ENCODE measurements at places on chromosomes 12 and 14.

- DNase-seq = no peak
Measured at GRCh38 chr12:124661341-124661740, 93.9 kb upstream of the NCOR2 start.

- no peak for DNase-seq
Measured at GRCh38 chr14:86826661-86827060, 1166.3 kb downstream of the GALC start.

DNA sequence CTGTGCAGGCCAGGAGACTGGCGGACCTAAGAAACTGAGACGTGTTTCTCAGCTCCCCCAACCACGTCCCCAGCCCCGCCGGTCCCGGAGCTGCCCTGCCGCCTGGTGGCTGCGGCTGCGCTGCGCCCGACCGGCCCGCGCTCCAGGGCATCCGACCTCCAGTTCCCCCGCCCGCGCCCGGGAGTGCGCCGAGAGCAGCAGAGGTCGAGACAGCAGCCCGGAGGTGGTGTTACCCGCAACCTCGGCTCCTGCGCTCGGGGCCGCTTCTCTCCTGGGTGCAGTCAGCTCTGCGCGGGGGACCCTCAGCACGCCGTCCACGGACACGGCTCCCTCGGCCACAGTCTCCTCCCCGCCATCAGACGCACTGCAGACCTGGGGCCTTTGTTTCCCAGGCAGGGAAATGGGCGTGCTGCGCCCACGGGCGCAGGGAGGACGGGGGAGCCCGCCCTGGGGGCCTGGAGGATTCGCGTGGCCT lies 21.6 kb upstream of the GPR132 start:
- DNase-seq = peak; percentile 75

DNA sequence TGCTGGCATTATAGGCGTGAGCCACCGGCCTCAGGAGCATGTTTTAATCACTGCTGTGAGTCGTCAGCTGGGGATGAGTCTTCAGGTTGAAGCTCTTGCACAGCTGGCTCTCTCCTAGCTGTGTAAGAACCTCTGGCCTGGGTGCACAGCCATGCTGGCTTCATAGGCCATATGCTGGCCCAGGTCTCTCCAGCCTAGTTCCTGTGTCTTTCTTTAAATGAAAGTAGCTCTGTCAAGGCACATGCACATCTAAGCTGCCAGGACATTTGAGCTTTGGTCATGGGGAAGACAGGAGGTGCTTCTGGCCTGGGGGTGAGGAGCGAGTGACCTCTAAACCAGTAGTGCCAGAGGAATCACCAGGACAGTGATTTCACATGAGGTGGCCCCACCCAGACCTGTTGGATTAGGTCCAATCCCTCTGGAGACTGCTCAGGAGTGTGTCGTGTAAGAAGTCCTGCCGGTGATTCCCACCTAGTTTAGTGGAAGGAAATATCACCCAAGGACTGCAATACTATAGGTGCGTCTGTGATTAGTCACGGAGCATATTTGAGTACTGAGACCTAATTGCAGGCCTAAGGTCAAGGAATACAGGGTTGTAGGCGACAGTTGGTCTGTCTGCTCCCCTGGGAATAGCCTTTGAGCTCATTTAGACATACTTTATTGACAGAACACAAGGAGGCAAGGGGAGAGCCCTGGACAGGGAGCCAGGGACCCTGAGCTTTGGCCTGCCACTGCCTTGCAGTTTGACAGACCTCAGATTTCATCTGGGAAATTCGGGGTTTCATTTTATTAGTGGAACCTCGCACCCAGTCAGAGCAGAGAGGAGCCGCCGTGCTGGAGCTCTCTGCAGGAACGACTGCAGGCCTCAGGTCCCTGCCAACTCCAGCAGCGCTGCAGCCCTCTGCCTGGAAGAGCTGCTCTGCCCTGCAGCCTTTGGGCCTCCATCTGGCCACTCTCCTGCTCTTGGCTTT lies 67.0 kb downstream of the ANKRD9 start:
- no peak for DNase-seq

- DNase-seq = no peak
Measured at GRCh38 chr12:116043659-116044535, 233.6 kb downstream of the MED13L start.

DNA sequence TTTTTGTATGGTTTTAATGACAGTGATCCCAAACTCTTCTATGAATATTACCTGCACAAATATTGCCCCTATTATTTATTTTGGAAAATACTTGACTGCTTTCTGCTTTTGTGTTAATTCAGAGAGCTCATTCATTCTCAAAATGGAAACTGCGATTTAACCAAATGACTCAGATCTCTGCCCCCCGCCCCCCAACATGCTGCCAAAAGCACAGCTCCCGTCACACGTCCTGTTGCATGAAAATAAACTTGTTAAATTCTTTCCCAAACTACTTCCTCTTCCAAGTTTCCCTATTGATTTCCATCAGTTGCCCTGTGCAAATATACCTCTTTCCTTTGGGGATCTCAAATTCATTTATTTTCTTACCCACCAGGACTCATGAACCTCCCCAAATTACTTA lies 18.0 kb upstream of the NRDE2 start:
- DNase-seq = no peak

GRCh38 chr14:55433880-55434804 lies 6.3 kb downstream of the TBPL2 start:
- DNase-seq = no peak

DNA sequence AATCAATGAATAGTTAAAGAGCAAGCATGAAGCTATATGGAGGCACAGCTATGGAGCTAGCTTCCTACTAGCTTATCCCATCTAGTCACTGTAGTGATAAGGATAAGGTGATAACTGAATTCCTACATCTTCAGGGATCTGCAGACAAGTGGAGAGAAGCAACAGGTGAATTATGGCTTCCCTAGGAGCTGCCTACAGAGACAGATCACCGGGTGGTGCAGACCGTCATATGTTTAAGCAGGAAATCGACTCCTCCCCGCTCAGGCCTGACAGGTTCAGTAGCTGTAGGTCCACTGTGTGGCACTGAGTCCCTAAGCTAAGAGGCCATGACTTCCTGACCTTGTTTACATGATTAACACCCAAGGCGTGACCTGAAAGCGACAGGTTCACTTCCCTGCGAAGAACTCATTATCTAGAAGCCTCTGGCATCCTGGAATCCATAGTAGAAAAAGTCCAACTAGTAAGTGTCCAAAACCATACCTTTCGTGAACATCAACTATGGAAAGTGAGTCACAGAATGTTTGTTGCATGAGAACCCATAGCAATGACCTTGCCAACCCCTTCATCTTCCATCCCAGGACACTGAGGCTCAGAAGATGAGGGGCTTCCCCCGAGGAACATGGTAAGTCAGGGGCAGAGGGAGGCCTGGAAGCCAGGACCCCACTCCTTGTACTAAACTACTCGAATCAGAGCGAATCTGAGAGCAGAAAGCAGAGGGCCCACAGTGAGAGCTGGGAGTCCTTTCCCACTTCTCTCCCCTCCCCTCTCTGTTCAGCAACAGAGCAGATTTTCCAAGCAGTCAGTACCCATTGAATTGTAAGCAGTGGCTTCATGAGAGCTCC lies 75.4 kb upstream of the CCND2 start:
- DNase-seq = no peak

GRCh38 chr14:35368583-35369392 lies 35.8 kb downstream of the NFKBIA start:
- no peak for DNase-seq

DNA sequence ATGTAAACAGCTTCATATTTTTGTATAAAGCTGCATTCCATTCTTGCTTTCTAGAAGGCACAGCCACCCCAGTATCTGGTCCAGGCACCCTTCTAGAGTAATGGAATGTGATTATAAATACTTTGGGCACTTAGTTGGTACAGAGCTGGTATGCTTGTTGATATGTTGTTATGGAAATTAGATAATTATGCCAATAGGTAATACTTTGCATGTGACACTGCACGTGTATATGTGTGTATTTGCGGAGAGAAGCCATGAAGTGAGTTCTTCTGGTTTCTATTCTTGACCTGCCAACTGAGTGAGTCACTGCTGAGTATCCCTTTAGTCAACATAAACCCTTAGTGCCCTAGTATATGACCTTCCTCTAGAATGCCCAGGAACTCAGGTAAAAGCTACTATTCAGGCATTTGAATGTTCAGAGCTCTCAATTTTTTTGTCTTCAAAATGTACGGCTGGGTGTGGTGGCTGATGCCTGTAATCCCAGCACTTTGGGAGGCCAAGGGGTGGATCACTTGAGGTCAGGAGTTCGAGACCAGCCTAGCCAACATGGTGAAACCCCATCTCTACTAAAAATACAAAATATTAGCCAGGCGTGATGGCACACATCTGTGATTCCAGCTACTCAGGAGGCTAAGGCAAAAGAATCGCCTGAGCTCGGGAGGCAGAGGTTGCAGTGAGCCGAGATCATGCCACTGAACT lies 6.2 kb upstream of the TCP11L2 start:
- no peak for DNase-seq

DNA sequence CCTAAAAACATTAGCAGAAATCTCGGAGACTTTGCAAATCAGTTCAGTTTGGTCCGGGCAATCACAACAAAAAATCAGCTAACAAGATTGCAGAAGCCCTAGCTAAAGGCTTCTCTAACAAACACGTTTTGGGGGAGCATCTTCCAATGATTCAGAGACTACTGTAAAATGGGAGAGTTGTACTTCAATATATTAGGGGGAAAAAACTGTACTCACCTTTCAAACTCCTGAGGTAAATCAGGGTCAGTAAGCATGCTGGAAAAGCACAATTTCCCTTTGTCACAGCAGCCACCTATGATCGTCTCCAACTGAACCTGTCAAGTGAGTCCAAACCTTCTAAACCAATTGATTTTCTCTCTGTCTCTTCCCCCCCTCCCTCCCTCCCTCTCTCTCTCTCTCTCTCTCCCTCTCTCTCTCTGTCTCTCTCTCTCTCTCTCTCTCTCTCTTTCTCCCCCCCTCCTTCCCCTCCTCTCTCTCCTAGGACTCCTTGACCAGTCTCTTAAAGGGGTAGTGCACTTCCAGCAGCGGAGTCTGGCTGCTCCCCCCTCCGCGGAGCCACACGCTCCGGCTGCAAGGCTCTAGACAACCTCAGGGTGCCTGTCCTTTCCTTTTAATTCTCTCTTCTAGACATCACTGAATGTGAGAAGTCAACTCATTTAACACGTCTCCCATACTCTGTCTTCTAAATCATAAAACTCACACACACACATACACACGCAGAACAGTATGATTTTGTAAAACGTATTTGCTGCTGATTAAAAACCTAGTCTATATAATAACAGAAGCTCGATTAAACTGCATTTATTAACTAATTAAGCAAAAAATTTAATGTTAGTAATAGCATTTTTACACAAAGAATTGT lies at the start of gene SOX5:
Gene SOX5, minus strand, starts transcription at position 323 of the 862 bp plus-strand sequence. Its CDS starts 69 bp downstream, at position 254.
- DNase-seq = no peak

DNA sequence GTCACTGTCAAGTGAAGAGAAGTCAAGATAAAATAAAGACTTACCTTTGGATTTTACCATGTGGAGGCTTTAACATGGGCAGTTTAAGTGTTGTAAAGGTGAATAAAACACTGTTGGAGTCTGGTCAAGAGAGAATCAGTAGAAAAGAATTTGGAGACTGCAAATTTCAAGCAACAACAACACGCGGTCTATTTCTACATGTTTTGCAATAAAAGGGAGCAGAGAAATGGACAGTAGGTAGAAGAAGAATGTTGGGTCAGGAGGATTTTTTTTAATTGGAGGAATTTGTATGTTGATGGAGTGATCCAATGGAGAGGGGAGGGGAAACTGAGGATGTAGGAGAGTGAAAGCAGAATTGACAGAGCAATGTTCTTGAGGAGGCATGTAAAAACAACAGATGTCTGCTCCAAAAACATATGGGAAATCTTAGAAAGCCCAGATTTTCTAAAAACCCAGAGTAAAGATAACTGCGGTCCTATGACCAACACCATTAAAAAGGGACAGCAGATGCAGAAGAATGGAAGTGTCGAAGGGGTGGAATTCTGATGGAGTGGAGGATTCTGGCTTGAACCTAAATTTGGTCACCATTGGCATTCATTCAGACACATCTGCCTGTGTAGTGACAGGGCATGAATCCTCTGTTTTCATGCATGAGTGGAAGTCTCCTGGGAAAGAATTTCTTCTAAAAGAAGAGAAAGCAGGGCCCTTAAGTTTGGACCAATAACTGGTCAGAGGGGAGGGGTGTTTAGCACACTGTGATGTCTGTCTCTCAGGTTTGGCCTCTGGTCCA lies 68.0 kb upstream of the OSBPL8 start:
- no peak for DNase-seq

DNA sequence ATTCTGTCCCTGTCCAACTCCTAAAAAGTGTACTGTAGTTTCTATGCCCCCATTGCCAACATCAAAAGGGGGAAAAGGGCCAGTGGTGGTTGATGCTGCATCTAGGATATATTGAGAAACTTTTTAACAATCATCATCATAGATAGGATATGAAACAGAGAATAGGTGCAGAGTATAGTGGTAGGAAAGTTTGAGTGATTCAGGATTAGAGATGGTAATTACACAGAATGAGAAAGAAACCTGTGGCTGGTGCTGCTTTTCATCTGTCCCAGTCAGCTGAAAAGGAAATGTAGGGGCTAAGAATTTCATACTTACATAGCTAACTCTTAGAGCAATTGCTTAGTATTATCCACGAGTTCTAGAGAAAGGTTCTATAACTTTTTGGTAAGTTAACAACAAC lies 67.6 kb downstream of the GTF2A1 start:
- no peak for DNase-seq

DNA sequence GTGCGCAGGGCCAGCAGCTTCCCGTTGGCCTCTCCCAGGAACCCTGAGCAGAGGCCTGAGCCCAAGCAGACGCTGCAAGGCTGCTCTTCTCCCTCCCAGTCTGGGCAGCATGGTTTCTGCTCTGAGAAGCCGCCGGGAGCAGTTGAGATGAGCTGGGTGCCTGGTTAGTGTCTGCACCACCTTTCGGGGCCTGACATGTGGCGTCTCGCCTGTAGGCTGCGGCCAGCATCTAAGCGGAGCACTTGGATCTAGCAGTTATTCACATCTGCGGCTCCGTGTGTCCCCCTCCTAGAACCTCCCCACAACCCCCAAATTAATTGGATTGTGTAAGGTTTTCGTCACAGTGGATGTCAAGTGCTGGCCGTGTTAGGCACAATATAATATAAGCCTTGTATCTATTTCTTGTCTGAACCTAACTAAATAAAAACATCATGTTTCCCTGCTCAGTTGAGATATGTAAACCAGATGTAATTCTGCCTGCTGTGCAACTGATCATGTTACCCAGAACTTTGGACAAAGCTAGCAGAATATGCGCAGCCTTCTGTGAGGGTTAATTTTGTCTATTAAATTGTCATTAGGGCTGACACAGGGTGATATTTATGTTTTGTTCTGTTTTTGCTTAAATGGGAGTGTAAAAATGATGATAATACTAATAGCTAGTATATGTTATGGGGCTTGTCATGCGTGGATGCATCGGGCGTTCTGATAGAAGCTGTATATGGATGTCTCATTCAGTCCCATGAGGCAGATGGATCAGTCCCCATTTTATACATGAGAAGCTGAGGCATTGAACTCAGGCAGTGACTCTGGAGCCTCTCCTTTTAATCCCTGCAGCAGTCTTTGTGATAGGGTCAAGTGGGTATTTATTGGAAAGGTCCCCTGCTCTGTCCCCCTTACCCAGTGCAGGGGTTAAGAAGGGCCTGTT lies 45.8 kb downstream of the ELK3 start:
- no peak for DNase-seq

- peak; percentile 17 for DNase-seq
Measured at GRCh38 chr12:11067514-11067913, 5.4 kb upstream of the TAS2R46 start.

All from COR-L47 (cell line).